Fibroblast of upper back skin (primary cell): ENCODE measurements at places on chromosomes 6 and 20.

DNA sequence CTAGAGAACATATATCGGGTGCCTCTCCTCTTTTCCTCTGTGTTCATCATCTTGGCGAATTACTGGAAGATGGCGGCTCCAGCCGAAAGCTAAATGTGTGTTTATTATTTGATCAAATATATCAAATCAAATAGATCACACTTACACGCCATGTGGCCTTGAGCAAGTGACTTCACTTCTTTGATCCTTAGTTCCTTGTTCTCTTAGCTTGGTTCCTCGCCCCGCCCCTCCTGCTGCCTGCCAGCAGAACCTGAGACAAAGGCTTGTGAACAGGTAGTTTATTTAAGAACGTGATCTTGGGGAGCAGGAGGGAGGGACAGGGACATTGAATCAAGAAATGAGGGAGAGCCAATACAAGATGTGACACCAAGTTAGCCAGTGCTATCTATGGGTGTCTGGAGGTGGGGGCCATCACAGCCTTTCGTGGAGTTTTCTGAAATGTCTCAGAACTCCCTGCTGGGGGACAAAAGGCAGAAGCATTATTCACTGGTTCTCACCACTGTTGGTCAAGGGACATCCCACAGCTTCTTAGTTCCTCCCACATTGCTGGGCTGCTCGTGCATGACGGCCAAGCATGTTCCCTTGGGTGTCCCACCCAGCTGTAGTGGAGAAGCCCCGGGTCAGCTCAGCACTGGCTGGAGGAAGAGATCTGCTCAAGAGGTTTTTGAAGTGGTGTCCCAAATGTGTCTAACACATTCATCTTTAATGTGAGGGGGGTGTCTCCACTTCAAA, 44.9 kb upstream of the RNF24 start:
- DNase-seq, result no peak

- peak; percentile 56 for DNase-seq
Measured at GRCh38 chr20:38222231-38222922, 38.2 kb downstream of the KIAA1755 start.

- DNase-seq, result no peak
Measured at GRCh38 chr6:111651185-111652034, 45.7 kb upstream of the TRAF3IP2 start.

DNA sequence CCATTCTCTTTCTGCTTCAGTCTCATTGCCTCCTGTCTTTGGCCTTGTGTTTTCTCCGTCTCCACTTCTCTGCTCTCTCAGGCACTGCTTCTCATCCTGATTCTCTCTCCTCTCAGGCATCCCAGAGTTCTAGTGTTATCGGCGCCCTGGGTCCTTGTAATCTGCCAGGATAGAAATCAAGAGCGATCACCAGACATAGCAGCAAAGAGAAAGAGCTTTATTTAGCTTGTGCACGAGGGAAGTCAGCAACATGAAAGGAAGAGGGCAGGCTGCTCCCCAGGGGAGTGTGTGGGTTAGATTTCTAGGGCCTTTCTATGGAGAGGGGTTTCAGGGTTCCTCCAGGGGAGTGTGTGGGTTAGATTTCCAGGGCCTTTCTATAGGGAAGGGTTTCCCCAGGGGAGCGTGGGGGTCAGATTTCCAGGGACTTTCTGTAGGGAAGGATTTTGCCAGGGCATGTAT, 32.5 kb downstream of the SUN5 start:
- DNase-seq, result no peak

DNA sequence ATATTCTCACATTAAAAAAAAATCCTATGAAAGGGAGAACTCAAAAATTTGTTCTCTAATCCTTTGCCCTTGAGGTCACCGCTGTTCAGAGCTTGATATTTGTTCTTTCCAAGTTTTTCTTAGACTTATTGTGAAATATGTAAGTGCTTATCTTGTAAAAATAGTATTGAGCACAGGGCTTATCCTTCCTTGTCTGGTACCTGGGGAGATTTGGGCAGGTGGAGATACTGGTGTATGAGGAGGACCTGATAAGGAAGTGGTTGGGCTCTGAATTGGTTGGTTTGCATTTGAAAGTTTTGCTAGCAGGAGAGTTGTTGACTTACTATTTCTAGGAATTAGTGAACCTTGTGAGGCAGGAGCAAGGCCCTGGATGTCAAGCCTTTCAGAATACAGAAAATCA, 28.9 kb upstream of the ANKEF1 start:
- no peak for DNase-seq

GRCh38 chr20:32569380-32570305, 15.5 kb downstream of the NOL4L start:
- no peak for DNase-seq

- DNase-seq, result peak; percentile 40
Measured at GRCh38 chr6:111980143-111980542, 73.8 kb upstream of the CCN6 start.

DNA sequence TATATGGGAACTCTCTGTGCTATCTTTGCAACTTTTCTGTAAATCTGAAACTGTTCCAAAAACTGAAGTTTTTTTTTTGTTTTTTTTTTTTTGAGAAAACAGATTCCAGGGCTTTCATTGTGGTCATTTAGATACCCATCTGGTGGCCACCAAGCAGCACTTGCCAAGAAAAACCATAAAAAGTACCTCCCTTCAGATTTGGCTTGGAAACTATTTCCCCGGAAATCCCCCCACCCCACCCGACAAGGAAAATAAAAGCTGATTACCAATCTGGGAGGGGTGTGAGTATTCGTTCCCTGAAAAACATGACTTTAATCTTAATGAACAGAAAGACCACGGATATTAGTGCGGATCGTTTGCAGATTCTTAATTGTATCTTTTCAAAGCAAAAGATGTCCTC, 1.9 kb downstream of the NFATC2 start:
- DNase-seq, result no peak

DNA sequence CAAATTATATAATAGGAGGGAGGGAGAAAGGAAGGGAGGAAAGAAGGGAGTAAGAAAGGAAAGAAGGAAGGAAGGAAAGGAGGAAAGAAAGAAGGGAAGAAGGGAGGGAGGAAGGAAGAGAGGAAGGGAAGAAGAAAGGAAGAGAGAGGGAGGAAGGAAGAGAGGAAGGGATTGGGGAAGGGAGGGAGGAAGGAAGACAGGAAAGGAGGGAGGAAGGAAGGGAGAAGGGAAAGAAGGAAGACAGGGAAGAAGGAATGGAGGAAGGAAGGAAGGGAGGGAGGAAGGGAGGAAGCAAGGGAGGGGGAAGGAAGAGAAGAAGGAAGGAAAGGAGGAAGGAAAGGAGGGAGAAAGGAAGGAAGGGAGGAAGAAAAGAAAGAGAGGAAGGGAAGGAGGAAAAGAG, 660.5 kb downstream of the EPM2A start:
- no peak for DNase-seq

GRCh38 chr6:74579794-74580193, 626.1 kb downstream of the COL12A1 start:
- no peak for DNase-seq

DNA sequence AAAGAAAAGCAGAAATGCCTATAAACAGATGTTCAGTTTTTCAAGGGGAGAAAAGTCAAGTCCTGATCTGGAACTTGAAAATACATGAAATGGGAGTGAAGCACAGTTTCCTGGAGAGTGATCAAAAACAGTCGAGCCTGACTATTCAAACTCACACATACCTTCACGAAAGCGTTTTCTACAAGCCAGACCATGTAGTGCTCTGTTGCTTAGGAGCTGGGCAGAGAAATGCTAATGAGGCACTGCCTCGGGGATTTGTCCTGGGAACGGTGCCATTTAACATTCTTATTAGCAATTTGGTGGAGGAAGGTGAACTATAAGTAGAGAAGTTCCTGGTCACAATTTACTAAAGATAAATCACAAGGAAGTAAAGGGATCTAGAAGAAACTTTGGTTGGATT, 5.9 kb downstream of the NHSL1 start:
- DNase-seq, result peak; percentile 85

GRCh38 chr6:169692516-169692915, 9.3 kb downstream of the WDR27 start:
- DNase-seq, result no peak

- DNase-seq, result peak; percentile 72
Measured at GRCh38 chr6:121260651-121261102, 73.6 kb downstream of the TBC1D32 start.

GRCh38 chr6:56930846-56931245, 24.1 kb upstream of the BEND6 start:
- DNase-seq, result no peak

DNA sequence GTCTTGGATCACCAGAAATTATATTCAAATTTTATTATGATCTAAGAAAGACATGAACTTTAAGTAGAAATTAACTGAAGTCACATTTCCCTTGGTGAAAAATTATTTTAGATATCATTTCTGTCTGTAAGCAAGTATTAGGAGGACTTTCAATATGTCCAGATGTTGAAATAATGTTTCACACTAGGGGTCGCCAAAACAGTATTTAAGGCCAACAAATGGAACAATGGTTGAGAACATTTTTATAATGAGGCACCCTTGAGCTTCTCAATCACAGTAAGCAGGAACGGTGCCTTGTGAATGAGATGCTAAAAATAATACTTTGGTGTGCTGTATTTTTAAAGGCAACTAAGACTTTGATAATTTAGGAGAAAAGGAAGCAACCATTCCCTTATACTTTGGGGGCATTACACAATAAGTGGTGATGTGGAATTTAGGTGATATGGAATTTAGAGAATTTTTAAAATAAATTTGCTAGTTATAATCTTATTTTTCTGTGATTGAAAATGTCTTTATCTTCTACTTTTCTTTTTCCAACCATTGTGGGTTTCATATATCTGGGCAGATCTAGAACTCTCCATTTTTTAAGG, 9.6 kb upstream of the SF3B5 start:
- peak; percentile 77 for DNase-seq

DNA sequence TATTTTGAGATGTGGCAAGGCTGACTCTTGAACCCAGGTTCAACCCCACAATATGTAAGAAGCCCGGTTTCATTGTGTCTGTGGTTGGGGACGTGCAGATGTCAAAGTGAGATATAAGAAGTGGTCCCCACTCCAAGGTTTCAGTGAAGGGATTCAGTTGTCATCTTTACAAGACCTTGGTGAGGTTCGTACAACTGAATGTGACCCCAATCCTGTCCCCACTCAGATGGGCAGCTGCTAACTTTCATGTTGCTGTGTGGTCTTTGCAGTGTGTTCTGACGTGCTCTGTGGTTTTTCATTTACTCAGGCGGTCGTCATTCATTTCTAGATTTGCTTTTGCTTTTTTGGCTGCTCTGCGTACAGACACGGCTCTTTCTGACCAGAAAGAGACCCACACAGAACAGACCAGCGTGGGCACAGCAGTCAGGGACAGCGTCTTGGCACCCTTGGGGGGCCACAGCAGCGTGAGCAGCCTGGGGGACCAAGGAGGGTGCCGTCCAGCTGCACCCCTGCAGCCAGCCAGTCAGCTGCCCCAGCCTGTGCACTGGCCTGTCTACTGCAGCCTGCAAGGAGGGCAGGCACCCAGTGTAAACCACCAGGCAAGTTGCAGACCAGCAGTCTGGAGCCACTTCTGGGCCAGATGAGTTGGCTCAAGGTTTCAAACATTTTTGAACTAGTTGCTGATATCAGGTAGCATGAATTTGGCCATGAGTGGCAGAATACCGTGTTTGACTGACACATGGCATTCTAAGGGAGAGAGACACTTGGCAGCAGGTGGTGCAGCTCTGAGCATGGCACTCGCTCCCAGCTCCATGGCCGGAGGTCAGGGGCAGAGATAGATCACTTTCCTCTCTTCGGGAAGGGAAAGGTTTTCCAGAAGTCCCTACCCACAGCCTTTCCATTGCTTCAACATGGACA, 49.4 kb upstream of the IRF4 start:
- DNase-seq, result no peak

DNA sequence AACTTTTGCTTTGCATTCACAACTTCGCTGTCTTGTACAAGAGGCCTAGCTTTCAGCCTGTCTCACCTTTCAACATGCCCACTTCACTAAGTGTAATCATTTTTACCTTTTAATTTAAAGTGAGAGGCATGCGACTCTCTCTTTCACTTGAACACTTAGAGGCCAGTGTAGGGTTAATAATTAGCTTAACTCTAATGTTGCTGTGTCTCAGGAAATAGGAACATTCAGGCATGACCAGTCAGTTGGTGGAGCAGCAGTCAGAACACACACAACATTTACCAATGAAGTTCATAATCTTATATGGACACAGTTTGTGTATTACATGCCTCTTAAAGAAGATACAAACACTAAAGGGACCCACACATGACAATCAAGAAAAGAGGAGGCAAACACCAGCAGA, 47.6 kb downstream of the HTR1B start:
- DNase-seq, result no peak

GRCh38 chr6:38137608-38138265, 318.2 kb downstream of the ZFAND3 start:
- no peak for DNase-seq

DNA sequence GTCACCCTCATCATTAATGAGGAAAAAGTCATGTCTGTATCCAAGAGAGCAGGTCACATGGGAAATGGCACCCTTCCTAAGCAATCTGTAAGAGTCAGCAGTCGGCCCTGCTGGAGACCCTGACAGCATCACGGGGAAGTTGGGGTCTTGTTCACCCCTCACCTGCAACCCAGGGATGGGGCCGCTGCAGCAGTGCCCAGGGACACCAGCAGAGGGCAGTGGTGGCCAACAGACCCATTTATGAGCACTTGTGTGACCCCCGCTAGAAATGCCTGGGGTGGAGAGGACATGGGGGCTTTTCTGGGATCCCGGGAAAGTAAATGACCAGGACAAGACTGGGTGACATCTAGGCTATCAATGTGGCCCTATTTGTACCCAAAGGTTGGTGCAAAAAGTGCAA, 35.9 kb downstream of the ANKRD60 start:
- DNase-seq, result no peak

GRCh38 chr20:31923388-31924331, 28.2 kb downstream of the PDRG1 start:
- no peak for DNase-seq

DNA sequence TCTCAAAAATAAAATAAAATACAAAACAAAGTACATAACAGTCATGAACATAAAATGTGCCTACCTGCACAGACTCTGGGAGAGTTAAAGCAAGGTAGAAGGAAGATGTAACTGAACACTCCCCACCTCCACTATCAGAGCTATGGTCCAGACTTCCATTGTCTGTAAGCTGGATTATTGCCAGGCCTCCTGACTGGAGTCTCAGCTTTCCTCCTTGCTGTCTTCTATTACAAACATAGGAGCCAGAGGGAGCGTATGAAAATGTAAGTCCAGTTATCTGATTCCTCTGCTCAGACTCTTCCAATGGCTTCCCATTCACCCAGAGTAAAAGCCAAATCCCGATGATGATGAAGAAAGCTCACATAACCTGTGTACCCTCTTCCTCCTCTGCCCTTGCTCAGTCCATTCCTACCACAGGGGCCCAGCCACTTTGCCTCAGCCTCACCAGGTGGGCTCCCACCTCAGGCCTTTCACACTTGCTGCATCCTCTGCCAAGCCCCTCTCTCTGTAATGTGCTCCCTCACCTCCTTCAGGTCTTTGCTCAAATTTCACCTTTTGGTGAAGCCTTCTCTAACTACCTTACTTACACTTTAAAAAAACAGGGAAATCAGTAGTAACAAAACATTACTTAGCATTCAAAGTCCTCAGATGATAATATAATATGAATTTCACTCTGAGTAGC, 194.1 kb downstream of the RIMS1 start:
- no peak for DNase-seq

GRCh38 chr20:12644461-12644860, 364.3 kb upstream of the SPTLC3 start:
- no peak for DNase-seq
